ENCODE measurements at places on chromosomes 1 and 21. TPM values are rescaled to one million over a fixed set of nuclear protein-coding genes. Genes with fewer than 3 reads are reported as not detected.

Gene MXRA8
- 0.77 TPM for total RNA-seq

Gene RNU1-3
- total RNA-seq: under 0.01 TPM

Gene IVNS1ABP
- 92.2 TPM for total RNA-seq

Gene CHD1L
- 58.0 TPM for total RNA-seq

Gene MRPS14
- total RNA-seq: 42.1 TPM

Gene FAM151A
- total RNA-seq: not detected

Gene PLEKHA6
- total RNA-seq: 4.7 TPM

Gene DPT
- total RNA-seq: not detected

Gene CR2
- not detected for total RNA-seq

Gene SAMSN1
- not detected for total RNA-seq

Gene TFAP2E
- 0.79 TPM for total RNA-seq

Gene HLX
- 5.8 TPM for total RNA-seq

Gene HSPA6
- 2.6 TPM for total RNA-seq

Gene MECR
- 41.2 TPM for total RNA-seq

Gene ADAMTS5
- total RNA-seq: 0.15 TPM

Gene ERICH3
- not detected for total RNA-seq

Gene TAS1R3
- total RNA-seq: 0.56 TPM

Gene OR6K3
- total RNA-seq: not detected

Gene DDAH1
- total RNA-seq: 11.8 TPM

Gene NUDC
- 147 TPM for total RNA-seq

Gene DIRAS3
- total RNA-seq: 0.27 TPM

Gene AMY1B
- total RNA-seq: not detected

Gene PRKAA2
- 2.0 TPM for total RNA-seq

Gene FCRL2
- total RNA-seq: not detected

Gene RBP7
- total RNA-seq: not detected

Gene PPP1R15B
- 61.7 TPM for total RNA-seq

Gene FALEC
- not detected for total RNA-seq

Gene CYP4A22
- total RNA-seq: not detected

Gene ARHGAP30
- 2.7 TPM for total RNA-seq

Gene CRNN
- not detected for total RNA-seq

Gene UBL4B
- total RNA-seq: not detected

Gene NEXN
- total RNA-seq: 2.5 TPM

Gene CHIT1
- 0.03 TPM for total RNA-seq

Gene GSTM5
- not detected for total RNA-seq

Gene LCE1B
- not detected for total RNA-seq

Gene FCRL3
- total RNA-seq: not detected

Gene DNM3
- total RNA-seq: 7.1 TPM

Gene FCRLB
- total RNA-seq: 8.6 TPM

Gene DNAI4
- total RNA-seq: not detected

Gene ASTN1
- 1.7 TPM for total RNA-seq

Gene TEX38
- not detected for total RNA-seq

Gene PROK1
- not detected for total RNA-seq

Gene LAD1
- 6.4 TPM for total RNA-seq

All from A375 (cell line).